ENCODE measurements at places on chromosomes 5 and 9.

DNA sequence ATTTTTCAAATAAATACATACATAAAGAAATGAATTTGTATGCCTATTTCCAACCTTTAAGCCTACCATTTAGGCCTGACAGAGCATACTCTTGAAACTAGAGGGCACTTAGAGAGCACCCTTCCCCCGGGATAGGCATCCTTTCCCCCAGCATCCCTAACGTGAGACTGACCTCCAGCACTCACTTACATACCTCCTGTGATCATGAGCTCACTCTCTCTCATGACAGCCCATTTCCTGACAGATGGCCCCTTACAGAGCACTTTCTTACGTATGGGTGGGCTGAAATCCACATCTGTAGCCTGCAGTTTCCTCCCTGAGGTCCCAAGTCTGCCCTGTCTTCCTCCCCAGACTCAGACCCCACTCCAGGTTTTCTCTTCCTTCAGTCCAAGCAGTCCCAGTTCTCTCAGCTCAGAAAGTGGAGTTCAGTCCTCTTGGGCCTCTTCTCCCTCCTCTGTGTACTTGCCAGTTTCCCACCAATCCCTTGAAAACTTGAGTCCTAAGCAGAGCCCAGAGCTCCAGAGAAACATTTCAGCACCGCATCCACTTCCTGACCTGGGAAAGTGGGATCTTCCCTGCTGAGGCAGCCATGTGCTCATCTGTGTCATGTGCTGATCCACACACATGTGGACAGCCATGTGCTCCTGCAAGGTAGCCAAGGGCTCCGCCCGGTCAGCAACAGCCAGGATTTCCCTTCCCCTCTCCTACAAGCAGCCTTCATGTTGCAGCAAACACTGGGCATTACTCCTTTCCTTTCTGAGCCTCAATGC lies 2.2 kb upstream of the CDX1 start:
- no peak for DNase-seq

DNA sequence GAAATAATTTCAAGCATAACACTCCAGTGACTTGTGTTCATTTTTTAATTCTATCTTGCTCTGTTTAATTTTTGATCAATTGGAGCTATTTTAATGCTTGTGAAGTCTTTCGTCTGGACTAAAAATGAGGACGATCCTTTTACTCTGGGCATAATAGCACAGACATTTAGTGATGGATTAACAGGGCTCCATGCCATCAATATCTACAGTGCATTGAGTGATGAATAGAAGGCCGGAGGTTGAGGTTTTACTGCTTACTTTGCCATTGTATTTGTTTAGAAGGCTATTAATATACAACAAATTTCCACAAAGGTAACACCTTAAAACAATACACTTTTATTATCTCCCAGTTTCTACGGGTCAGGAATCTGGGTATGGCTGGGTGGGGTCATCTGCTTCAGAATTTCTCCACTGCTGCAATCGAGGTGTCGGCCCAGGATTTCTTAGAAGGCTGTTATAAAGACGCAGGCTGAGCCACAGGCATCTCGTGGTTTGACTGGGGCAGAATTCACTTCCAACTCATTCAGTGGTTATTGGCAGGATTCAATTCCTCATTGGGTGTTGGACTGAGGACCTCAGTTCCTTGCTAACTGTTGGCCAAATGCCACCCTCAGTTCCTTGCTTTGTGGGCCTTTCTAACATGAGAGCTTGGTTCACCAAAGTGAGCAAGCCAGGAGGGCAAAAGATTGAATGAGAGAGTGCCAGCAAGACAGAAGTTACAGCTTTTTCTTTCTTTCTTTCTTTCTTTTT lies 265.4 kb upstream of the VLDLR start:
- DNase-seq: no peak

DNA sequence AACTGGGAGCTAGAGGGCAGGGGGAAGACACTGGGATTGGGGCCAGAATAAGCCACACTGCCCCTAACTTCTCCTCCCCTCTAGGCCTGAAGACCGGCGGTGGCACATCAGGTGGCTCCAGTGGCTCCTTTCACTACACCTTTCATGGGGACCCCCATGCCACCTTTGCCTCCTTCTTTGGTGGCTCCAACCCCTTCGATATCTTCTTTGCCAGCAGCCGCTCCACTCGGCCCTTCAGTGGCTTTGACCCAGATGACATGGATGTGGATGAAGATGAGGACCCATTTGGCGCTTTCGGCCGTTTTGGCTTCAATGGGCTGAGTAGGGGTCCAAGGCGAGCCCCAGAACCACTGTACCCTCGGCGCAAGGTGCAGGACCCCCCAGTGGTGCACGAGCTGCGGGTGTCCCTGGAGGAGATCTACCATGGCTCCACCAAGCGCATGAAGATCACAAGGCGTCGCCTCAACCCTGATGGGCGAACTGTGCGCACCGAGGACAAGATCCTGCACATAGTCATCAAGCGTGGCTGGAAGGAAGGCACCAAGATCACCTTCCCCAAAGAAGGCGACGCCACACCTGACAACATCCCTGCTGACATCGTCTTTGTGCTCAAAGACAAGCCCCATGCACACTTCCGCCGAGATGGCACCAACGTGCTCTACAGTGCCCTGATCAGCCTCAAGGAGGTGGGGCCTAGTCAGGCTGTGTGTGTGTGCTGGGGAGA lies 6.8 kb downstream of the DNAJB5 start:
- no peak for DNase-seq

DNA sequence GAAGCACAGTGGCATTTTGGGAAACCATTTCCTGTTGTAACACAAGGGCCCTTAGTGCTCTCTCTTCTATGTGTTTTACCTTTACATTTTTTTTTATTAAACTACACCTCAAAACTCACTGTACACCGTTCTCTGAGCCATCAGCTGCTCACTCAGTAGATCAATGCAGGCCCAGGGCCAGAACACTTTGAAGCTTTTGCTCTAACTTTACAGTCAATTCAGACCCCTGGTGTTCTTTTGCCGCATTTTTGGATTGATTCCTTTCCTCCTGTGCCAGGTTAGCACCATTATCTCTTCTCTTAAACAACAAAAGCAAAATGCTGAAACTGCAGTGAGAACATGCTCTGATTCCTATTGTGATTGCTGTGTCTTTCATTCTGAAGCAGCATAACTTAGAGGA lies 269.8 kb upstream of the RGMB start:
- no peak for DNase-seq

- DNase-seq: no peak
Measured at GRCh38 chr5:55544341-55544740, 9.6 kb upstream of the PLPP1 start.

DNA sequence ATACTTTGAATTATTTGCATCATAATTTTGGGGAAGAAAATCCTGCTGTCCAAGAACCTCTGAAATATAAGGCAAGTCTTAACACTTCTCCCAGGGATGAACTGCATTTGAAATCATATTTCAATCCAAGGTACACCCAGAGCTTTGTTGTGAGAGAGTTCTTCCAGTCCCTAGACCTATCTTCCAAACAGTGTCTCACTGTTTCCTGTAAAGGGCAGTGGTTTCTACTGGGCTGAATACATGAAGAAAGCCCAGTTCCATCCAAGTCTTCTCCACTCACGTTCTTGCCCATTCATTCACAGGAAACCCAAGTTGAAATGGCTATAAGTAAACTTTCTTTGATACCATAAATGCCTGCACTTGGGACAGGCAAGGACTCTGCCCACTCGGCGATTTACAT lies 108.3 kb upstream of the LHFPL2 start:
- no peak for DNase-seq

GRCh38 chr5:171263181-171263580 lies 45.9 kb upstream of the TLX3 start:
- DNase-seq: no peak

- no peak for DNase-seq
Measured at GRCh38 chr5:153714798-153715197, 224.3 kb downstream of the GRIA1 start.

Data from A549 (cell line).